ENCODE measurements at places on chromosomes 5 and 9.

DNA sequence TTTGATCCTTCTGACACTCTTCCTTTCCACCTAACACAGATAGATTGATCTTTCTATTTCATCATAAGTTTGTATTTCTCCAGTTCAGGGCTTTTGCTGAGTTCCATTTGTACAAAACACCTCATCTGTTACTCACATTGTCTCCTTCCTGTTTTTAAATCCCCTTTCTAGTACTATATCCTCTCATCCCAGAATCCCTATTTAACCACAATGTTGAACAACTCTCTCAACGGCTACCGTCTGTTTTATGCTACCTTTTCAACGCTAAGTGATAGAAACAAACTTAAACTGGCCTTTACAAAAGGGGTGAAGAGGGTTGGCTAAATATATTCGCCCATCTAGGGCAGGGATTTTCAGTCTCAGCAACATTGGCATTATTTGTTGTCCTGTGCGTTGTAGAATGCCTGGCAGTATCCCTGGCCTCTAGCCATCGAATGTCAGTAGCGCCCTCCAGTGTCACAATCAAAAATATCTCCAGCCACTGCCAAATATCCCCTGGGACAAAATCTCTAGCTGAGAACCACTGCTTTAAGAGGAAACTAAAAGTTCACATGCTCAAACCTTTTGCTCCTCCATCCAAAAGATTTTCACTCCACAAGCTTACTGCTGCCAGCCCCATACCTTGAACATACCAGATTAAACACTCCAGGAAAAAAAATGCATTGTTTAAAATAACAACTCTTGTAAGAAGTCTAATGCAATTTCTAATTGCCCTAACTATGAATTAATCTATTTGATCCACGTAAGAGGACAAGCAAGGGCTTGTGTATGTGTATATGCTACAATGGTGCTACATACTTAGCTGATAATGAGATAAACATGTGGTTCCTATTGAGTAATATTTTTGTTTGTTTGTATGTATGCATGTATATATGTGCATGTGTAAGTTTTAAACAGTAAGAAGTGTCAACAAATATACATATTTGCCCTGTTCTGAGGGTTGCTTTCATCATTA lies 344.0 kb downstream of the PTPRD start:
- peak; percentile 41 for DNase-seq

DNA sequence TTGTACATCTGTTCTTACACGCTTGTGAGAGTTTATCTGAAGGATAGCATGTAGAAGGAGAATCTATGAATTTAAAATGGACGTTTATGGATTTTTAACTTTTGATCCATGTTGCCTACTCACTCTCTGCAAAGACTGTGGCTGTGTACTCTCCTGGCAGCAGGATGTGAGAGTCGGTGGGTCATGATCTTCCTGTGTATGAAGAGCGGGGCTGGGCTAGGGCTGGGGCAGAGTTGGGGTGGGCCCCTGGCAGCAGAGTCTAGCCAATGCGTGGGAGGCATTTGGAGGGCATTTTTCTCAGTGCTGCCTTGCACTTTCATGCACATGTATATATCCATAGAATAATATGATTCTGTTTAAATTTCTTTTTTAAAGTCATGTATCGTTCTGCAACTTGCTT lies 24.0 kb upstream of the DAB2IP start:
- no peak for DNase-seq

DNA sequence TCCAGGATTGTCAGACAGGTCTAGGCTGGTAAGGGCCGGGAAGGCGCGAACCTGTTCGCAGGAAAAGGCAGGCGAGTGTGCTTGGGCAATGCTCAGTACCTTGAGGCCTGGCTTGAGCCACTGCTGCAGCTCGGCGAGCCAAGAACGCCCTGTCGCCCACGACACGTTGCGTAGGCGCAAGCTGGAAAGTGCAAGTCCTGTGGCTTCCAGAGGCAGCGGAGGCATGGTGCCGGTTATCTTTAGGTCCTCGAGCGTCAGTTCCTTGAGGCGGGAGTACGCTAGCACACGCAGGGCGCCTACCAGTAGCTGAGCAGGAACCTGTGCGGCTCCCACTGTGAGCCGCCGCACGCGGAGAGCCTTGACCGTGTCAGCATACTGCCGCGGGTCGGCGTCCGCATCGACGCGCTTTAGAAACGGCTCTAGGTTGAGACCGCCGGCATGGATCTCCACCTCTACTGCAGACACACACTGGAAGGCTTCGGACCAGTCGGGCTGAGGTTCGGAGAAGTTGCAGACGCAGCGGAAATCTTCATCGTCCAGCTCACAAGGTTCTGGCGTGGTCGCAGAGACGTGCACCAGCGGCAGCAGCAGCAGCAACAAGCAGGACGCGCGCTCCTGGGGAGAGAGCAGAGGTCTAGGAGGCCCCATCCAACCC lies 482 bp downstream of the CD14 start:
- no peak for DNase-seq

GRCh38 chr9:135512904-135513303 lies 8.3 kb upstream of the LCN1 start:
- no peak for DNase-seq

DNA sequence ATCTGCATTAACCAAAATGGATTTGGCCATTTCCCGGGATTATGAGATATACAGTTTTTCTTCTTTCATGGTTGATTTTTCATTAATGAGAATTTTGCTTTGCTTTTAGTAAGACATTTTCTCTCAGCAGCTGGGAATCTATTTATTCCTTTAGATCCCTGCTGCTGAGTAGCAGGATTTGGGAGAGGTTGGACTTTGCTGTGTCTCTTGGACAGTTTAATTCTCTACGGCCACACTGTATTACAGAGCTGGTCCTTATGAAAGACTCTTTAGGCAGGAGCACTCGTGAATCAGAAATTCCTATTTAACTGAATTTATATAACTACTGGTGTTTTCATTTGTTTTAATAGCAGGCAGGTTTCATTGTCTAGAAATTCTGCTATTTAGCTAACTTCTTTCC lies 1.6 kb downstream of the UNC13B start:
- no peak for DNase-seq

DNA sequence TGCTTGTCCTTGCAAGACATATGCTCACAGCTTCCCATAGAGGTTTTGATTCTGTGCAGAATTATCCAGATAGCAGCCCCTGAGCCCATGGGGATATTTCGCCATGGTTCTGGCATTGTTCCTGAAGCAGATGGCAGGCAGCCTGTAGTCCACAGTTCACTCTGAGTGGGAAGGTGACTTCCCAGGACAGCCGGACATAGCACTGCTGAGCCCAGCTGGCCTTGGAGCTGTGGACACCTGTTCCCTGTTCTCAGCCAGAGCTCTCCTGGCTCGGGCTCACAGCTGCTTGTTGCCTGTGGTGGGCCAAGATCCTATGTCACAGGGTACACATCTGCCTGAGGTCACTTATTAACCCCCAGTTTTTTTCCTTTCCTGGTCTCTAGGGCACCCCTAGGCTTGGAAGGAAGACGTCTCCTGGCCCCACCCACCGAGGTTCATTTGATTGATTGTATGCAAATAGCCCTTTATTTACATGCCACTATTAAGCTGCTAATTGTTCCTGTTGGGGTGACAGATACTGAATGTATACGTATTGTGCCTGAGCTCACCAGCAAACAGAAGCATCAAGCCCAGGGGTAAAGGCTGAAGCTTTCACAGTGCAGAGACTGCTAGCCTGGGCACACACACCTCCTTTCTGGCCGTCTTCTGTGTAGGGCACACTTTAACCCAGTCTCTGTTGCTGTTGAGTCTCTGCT lies 96.6 kb upstream of the DMRT1 start:
- DNase-seq, result no peak

- DNase-seq, result peak; percentile 50
Observed at GRCh38 chr5:58886315-58887207, 303.7 kb downstream of the RAB3C start.

- DNase-seq, result no peak
Observed at GRCh38 chr5:6601271-6601670, 31.6 kb downstream of the NSUN2 start.

DNA sequence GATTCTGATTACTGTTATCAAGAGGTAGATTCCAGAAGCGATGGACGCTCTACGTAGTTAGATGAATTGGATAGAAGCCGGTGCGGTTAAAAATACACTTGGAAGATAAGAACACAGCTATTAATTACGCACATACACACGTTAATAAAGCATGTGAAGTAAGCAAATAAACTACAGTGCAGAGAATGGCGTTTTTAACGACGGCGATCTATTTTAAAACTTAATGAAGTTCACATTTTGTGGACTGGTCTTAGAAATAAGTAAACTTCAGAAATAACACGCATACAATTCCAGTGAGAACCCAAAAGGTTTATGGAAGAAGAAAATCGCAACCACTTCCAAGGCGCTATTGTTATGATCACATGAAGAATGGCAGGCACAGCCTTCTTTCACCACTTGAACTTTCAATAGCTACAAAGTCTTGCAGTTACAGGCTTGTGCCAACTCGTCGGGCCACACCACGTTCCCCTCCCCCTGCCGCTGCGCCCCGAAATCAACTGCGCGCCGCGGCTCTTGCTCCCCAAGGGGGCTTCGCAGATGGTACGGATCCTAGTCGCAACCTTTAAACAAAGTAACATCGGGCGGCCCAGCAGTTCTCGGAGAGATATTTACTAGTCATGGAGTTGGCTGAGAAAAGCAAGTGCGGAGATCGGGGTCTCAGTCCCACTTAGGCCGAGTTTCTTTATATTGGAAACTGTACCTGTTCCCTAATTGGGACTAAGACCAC lies 866 bp upstream of the SEMA6A start:
- no peak for DNase-seq

- DNase-seq, result no peak
Observed at GRCh38 chr9:124345751-124346281, 69.4 kb downstream of the PSMB7 start.

GRCh38 chr5:76269932-76270610 lies 133.0 kb upstream of the IQGAP2 start:
- no peak for DNase-seq

GRCh38 chr9:84278130-84278529 lies 62.4 kb downstream of the SLC28A3 start:
- no peak for DNase-seq

GRCh38 chr9:36861528-36862205 lies 172.4 kb downstream of the PAX5 start:
- no peak for DNase-seq

- no peak for DNase-seq
Observed at GRCh38 chr9:2302606-2303005, 287.5 kb downstream of the SMARCA2 start.

DNA sequence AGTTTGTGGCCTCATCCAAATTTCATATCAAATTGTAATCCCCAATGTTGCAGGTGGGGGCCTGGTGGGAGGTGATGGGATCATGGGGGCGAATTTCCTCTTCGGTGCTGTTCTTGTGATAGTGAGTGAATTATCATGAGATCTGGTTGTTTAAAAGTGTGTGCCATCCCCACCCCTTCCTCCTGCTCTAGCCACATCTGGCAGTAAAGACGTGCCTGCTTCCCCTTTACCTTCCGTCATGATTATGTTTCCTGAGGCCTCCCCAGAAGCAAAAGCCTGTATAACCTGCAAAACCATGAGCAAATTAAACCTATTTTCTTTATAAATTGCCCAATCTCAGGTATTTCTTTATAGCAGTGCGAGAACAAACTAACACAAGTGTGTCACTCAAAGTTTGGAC lies 71.0 kb upstream of the MOCS2 start:
- no peak for DNase-seq

DNA sequence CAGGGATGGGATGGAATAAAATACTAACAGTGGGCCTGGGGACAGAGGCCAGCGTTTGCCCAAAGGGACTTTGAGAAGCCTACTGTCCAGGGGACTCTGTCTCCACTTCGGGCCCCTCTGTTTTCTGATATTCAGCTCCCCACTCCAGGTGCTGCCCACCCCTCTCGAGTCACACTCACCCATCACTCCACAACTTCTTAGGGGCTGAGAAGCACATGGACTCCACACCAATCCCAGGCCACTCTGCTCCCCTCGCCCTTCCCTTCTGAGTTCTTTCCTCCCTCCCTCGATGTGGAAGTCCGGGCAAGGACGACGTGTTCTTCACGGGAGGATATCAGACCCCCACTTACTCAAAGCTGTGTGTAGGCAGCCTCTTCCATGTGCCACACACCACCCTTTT lies 124.5 kb downstream of the BARX1 start:
- DNase-seq, result no peak

GRCh38 chr5:136686192-136686872 lies 321.0 kb upstream of the TRPC7 start:
- peak; percentile 27 for DNase-seq

- DNase-seq, result no peak
Observed at GRCh38 chr5:76710991-76711390, 4.9 kb upstream of the F2R start.

DNA sequence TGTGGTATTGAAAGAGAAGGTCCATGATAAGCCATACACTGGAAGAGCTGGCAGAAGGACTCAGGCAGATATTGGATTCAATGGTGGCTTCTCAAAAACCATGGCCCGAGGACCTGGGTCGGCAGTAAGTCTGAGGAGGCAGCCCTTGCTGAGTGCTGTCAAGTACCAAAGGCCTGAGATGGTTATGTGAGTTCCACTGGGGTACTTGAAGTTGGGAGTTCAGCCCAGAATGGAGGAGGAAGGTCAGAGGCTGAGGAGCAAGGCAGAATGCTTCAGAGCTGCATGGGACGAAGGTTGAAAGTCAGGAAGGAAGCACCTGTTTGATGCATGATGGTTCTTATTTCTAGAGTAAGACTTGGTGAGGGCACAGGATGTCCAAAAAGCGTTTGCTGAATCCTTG lies 194.9 kb downstream of the DIRAS2 start:
- no peak for DNase-seq

DNA sequence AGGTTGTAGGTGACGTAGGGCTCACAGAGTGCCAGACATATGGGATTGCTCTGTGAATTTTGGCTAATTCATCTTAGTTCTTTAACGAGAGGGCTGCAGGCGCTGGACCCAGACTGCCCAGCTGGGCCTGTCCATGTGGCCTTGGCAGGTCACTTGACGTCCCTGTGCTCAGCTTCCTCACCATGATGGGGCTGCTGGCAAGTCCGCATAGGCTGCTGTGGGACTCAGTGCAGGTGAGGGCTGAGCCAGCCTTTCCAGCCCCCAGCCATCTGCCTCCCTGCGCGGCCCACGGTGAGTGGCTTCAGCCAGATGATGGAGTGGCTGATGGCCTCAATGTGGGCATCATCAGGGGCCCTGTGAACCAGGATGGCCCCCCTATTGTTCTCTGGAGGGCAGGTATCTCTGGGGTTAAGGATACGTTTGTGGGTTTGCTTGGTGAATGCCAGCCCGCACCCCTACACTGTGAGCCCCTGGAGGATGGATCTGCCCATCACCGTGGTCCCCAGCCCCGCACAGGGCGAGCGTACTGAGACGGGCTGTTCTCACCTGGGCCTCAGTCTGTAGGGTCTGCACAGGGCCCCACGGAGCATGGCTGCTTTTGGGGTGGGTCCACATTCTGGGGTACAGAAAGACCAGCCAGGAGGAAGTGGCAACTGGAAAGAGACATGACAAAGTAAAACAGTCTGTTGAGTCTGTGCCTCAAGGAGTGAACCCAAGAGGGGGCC lies 3.7 kb downstream of the CARD19 start:
- no peak for DNase-seq

- DNase-seq, result no peak
Observed at GRCh38 chr5:172692981-172693380, 51.9 kb downstream of the NEURL1B start.

DNA sequence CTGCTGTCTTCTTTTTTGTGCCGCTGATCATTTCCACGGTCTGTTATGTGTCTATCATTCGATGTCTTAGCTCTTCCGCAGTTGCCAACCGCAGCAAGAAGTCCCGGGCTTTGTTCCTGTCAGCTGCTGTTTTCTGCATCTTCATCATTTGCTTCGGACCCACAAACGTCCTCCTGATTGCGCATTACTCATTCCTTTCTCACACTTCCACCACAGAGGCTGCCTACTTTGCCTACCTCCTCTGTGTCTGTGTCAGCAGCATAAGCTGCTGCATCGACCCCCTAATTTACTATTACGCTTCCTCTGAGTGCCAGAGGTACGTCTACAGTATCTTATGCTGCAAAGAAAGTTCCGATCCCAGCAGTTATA lies 17.1 kb downstream of the F2R start:
- no peak for DNase-seq

Measured in iPS DF 6.9 (cell line).